ENCODE measurements at places on chromosomes 2 and 18.

DNA sequence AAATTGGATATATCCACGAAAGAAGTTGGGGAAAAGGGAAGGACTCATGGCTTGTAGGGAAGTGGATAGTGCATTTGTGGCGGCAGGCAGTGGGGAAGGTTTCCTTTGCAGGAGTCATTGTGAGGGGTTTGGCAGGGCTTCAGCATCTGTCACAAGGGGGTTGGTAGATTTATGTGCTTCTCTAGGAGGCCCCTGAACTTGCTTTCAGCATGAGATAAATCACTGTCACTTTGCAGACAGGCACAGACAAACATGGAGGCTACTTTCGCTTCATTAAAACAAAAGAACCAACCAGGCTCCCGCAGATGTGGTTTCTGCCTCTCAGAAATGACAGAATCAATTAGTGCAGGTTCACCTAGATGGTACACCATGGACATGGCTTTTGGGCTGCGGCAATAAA lies 340.7 kb downstream of the TGIF1 start:
- no peak for DNase-seq

GRCh38 chr2:66145490-66145889 lies 289.4 kb upstream of the MEIS1 start:
- no peak for DNase-seq

DNA sequence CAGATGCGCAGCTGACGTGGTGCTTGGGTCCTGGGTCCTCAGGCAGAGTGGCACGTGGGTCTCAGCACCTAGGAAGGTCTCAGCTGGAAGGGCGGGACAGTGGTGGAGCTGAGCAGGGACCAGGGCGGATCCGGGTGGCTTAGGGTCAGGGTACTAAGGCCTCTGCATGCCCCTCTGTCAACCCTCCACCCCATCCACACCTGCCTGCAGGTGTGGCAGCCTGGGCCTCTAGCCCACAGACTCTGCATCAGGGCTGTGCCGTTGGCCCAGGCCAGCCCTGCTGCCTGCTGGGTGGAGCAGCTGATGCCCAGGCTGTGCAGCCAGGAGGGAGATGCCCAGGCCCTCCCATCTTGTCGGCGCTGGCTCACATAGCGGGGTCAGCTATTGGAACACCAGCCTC lies 24.6 kb upstream of the OTOS start:
- DNase-seq = no peak

GRCh38 chr2:236548179-236548921 lies 21.3 kb upstream of the ACKR3 start:
- DNase-seq = peak; percentile 7

DNA sequence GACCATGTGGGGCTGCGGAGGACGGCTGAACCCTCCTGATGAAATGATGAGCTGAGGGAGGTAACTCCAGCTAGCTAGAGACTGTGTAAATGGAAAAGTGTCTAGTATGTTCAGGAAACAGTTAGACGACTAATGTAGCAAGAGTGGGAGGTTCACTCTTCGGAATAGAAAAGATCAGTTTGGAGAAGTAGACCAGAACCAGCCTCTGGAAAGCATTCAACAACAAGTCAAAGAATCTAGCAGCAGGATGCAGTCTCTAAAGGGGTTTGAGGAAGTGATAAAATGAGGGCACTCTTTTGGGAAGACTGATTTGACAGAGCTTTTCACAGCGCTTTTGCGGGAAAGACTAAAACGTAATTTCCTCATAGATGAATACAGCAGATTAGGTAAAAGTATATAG lies 79.6 kb downstream of the GAREM1 start:
- DNase-seq = no peak

DNA sequence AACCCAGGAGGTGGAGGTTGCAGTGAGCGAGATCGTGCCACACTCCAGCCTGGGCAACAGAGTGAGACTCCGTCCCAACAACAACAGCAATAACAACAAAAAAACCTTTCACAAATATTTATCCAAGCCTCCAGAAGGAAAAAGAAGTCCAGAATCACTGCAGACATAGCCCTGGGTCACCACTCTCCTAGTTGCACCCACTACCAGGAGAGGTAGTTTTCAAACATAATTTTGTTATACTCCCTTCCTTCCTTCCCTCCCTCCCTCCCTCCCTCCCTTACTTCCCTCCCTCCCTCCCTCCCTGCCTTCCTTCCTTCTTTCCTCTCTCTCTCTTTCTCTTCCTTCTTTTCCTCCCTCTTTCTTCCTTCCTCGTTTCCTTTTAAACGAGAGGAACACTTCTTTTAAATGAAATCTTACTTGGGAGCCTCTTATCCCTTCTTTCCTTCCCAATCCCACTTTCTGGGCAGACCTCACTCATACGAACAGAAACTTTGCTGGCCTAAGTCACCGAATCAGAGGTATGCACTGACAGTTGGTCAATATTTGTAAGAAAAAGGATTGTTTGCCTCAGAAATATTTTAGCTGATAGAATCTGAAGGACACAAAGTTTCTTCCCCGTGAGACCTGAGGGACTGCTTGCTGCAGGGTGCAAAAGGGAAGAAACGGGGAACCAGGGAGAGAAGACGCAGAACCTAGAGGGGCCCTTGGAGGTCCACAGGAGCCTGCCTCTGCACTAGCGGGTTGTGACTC lies 88.1 kb upstream of the AGAP1 start:
- no peak for DNase-seq

DNA sequence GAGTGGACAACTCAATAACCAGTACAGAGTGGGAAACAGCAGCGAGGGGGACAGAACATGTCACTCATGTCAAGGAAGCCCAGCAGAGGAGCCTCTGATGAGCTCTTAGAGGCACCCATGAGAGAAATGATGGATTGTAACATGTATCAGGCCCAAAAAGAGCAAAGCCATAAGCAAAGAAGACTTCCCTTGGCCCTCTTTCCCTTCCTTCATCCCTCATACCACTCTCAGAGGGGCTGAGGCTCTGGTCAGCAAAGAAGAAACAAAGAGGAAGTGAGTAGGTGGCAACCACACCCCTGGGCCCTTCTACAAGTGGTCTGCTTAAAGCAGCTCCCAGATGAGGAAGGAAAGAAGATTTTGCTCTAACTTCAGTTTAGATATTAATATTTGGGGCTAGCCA lies 112.8 kb downstream of the CDC42EP3 start:
- DNase-seq = no peak

DNA sequence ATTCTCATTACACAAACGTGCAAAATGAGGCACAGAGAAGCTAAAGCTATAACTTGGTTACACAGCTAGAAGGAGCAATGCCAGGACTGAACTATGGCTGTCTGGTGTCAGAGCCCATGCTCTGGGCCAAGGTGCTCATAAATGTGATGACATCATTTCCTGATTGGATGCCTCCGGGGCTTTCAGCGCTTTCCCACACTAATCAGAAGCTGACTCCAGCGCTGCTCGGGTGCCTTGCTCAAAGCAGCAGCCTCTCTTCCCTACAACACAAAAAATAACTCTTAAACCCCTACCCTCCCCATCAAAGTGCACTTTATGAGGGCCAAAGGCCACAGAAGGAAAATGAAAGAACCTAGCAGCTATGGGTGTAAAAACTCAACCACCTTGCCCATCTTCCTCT lies 90.7 kb downstream of the STK39 start:
- peak; percentile 67 for DNase-seq

DNA sequence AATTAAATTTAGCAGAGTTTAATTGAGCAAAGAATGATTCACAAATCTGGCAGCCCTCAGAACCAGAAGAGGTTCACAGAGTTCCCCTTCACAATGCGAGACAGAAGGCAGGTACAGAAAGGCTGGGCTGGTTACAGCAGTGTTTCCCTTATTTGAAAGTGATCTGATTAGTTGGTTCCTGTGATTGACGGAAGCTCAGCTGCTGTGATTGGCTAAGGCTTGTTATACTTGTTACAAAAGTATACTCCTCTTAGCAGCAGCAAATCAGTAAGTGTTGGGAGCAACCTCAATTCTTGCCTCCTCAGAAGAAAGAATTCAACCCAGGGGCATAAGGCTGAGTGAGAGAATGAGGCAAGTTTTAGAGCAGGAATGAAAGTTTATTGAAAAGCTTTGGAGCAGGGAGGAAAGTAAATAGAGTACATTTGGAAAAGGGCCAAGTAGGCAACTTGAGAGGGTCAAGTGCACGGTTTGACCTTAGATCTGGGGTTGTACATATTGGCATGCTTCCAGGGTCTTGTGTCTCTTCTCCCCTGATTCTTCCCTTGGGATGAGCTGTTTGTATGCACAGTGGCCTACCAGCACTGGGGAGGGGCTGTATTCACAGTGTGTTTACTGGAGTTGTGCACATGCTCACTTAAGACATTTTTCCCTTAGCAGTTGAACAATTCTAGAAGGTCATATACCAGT lies 431.8 kb upstream of the RAB12 start:
- peak; percentile 38 for DNase-seq

DNA sequence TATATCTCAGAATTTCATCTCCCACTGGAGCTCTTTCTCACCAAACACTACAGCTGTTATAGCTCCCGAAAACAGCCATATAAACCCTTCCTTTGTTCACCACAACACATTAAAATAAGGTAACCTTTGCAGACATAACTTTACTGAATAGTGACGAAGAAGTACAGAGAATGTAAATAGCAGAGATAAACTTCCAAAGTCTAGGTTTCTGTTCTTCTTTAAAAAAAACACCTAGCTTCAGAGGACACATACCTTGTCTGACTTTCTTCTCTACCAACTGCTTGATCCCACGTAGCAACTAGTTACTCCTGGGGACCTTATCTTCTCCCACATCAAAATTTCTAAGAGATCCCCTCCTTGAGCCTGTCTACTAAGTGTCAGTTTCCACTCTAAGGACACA lies 32.3 kb downstream of the ATL2 start:
- no peak for DNase-seq

DNA sequence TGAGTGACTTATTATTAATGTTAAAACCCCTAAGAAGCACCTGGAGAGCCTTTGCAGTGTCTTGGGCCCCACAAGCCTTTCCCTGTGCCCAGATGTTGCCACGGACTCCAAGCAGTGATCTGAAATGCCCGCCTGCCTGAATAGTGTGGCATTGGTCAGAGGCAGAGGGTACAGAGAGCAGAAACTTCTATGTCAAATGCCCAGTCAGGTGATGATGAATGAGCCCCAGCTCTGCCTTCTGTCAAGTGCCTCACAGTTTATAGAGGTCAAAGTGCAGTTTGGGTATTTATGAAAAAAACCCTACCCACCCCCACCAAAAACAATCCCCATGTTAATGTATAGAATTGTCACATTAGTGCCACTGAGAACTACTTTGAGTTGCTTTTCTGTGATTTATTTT lies 170.0 kb upstream of the SIX3 start:
- DNase-seq = no peak

DNA sequence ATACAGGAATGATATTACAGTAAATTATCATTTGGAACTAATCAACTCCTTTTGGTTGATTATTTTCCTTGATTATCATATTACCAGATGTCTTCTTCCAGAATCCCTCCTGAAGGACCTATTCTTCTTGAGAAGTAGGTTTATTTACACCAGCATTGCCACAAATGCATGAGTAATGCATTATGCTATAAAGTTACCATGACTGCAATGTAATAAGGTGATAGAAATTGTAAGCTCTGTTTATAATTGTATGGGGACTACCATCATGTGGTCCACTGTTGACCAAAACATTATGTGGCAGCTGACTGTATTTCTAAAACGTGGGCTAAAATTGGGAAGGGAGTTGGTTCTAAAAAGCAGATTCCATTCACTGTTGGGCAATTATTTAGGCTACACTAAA lies 602.2 kb downstream of the NYAP2 start:
- peak; percentile 38 for DNase-seq

- no peak for DNase-seq
Observed at GRCh38 chr2:195047955-195048354, 609.1 kb upstream of the SLC39A10 start.

DNA sequence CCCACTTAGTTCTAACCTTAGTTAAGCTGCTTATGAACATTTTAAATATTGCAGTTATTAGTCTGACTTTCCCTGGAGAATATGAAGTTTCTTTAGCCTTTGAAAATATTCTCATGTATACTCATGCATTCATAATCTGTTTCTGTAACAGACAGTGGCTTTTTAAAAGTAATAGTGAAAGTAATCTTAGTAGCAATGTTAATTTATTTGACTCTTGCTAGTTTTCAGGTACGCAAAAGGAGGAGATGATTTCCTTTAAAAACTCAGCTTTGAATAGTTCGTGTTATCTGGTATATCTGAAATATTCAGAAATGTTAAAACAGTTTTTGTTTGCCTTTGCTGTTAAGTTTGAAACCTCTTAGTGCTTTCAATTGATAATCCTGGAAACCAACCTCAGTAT lies 3.8 kb downstream of the ANKRD12 start:
- DNase-seq = no peak

DNA sequence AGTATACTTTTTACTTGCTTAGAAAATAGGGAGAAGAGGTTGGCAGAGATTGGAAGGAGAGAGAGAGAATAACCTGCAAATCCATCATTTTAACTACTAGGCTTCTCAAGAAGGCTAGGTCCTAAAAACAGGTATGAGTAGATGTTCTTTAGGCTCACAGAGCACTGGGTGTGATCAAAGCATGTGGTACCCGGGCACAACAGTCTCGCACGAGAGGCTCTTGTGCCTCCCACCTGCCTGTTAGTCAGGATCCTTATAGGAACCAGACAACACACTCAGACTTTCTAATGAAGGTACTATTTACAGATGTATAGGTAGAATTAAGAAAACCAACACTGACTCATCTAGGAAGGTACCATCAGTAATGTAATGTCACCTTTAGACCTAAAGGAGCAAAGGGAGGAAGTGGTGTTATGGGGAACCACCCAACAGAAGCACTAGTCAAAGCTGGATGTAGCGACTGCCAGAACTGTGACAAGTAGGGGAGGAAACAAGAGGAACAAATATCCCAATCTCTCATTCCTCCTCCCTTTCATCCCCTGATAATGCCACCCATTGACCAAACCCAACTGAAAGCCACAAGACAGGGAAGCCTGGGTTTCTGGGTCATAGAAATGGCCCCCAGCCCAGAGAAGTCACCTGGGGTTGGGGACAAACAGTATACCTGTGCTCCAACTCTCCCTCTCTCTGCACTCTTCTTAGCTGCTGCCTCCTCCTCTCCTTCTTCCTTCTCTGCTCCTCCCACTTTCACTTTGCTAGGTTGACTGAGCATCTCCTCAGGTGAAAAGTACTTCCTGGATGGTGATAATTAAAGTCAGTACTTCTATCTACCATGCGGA lies 16.0 kb upstream of the MARCHF4 start:
- no peak for DNase-seq

GRCh38 chr18:13800505-13801259 lies 23.3 kb upstream of the MC5R start:
- DNase-seq = peak; percentile 34

DNA sequence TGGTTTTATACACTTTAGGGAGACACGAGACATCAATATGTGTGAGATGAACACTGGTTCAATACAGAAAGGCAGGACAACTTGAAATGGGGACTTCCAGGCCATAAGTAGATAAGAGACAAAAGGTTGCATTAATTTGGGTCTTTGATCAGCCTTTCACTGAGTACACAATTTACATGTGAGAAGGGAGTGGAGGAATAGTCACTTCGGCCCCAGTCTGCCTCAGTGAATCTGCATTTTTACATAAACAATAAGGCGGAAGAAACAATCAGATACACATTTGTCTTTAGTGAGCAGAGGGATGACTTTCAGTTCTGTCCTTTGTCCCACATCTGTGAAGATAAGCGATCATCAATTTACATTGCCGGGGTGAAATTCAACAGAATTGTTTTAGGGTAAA lies 104.3 kb upstream of the ARL4C start:
- no peak for DNase-seq

All from fibroblast of mammary gland (primary cell).